Right lung (tissue), 10 donors: ENCODE measurements at places on chromosomes 1 and 21. TPM values are rescaled to one million over a fixed set of nuclear protein-coding genes. Genes with fewer than 3 reads are reported as not detected.

Gene EPRS1
- 75.5 TPM for polyA plus RNA-seq

Gene SOX13
- polyA plus RNA-seq, result 51.8 TPM

Gene ARHGEF16
- polyA plus RNA-seq, result 6.3 TPM

Gene LACTBL1
- polyA plus RNA-seq, result not detected

DNA sequence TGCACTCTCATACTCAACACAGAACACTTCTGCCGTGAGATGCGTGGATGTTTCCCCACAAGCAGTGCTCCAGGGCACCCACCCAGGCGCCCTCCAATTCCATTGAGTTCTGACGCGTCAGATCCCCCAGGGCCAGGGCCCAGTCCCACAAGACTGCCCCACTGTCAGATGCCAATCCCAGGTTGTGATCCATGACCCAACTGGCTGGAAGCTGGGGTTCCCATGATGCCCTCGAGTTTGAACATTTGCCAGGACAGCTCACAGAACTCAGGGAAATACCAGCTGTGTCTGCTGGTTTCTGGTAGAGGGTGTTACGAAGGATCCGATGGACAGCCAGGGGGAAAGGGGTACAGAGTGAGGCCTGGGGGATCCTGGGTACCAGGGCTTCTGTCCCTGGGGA is 58.4 kb downstream of the AGPAT3 start:
- DNase-seq, result no peak

GRCh38 chr21:40047211-40047610 is 180.0 kb downstream of the PCP4 start:
- no peak for DNase-seq

- DNase-seq, result no peak
Measured at GRCh38 chr1:244576259-244576892, 76.5 kb upstream of the DESI2 start.

- DNase-seq, result no peak
Measured at GRCh38 chr1:113659035-113659434, 100.3 kb downstream of the PHTF1 start.

GRCh38 chr1:86409416-86410021 is 13.4 kb upstream of the ODF2L start:
- no peak for DNase-seq

DNA sequence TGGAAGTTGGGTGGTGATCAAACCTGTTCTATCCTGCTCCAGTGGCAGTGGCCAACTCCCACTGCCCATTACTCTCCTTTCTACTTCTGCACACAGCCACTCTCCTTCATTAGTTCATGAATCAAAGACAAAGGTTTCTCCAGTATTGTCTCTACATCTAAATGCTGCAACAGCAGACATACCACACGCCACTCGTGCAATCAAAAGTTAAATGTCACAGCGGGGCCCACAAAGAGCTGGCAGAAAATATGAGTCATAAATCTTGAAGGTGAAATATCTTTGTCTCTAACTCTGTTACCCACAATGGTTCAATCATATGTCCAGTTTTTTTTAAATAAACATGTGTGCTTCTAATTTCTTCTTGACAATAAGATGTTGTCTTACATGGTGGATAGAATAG is 13.3 kb downstream of the APCS start:
- no peak for DNase-seq

GRCh38 chr1:5906116-5906515 is 86.1 kb downstream of the NPHP4 start:
- no peak for DNase-seq

GRCh38 chr1:42479621-42480020 is 16.5 kb downstream of the CCDC30 start:
- DNase-seq, result no peak

- no peak for DNase-seq
Measured at GRCh38 chr1:43779266-43779665, 71.9 kb downstream of the ST3GAL3 start.
